ENCODE measurements at places on chromosomes 3 and 15. TPM values are rescaled to one million over a fixed set of nuclear protein-coding genes. Genes with fewer than 3 reads are reported as not detected.

The PLD1 gene
- 16.7 TPM for total RNA-seq

The SRGAP3 gene
- total RNA-seq: 3.1 TPM

The GOLGA6L4 gene
- 1.2 TPM for total RNA-seq

The TMEM266 gene
- not detected for total RNA-seq

The GHSR gene
- total RNA-seq: not detected

The ALG1L2 gene
- total RNA-seq: 0.22 TPM

The FEZF2 gene
- not detected for total RNA-seq

The SH2D7 gene
- total RNA-seq: not detected

The CYP8B1 gene
- total RNA-seq: not detected

The TGM4 gene
- total RNA-seq: not detected

The MAP1A gene
- total RNA-seq: 90.5 TPM

The ST3GAL6 gene
- total RNA-seq: 12.9 TPM

The KNG1 gene
- total RNA-seq: not detected

The ARPC4 gene
- 196 TPM for total RNA-seq

The PROS1 gene
- total RNA-seq: 20.1 TPM

The PCCB gene
- 56.2 TPM for total RNA-seq

The MYLK gene
- 611 TPM for total RNA-seq

The ASB14 gene
- under 0.01 TPM for total RNA-seq

The COL6A5 gene
- under 0.01 TPM for total RNA-seq

The KCNH8 gene
- total RNA-seq: under 0.01 TPM

The RASGRF1 gene
- under 0.01 TPM for total RNA-seq

The GHRL gene
- total RNA-seq: 0.25 TPM
